MG63 (cell line): ENCODE measurements at places on chromosomes 1 and 21.

- no peak for DNase-seq
Measured at GRCh38 chr1:56304975-56305374, 274.4 kb downstream of the PLPP3 start.

DNA sequence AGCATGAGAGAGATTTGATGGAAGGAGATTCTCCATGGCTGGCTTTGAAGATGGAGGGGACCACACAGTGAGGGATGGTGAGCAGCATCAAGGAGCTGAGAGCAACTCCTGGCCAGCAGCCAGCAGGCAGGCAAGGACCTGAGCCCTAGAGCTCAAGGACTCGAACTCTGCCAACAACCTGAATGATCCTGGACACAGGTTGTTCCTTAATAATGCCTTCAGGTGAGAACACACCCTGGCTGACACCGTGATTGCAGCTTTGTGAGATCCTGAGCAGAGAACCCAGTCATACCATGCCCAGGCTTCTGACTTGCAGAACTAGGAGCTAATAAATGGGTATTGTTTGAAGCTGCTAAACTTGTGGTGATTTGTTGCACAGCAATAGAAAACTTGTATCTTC, 183.1 kb downstream of the LMX1A start:
- no peak for DNase-seq

- DNase-seq = peak; percentile 80
Measured at GRCh38 chr1:112674440-112674985, at the start of gene MOV10. MOV10 (plus strand) TSS chr1:112674659; CDS start chr1:112674913, 254 bp downstream.

- DNase-seq = no peak
Measured at GRCh38 chr1:213714645-213715044, 273.1 kb upstream of the PROX1 start.

GRCh38 chr1:89719502-89720306, 86.8 kb downstream of the LRRC8C start:
- DNase-seq = no peak

DNA sequence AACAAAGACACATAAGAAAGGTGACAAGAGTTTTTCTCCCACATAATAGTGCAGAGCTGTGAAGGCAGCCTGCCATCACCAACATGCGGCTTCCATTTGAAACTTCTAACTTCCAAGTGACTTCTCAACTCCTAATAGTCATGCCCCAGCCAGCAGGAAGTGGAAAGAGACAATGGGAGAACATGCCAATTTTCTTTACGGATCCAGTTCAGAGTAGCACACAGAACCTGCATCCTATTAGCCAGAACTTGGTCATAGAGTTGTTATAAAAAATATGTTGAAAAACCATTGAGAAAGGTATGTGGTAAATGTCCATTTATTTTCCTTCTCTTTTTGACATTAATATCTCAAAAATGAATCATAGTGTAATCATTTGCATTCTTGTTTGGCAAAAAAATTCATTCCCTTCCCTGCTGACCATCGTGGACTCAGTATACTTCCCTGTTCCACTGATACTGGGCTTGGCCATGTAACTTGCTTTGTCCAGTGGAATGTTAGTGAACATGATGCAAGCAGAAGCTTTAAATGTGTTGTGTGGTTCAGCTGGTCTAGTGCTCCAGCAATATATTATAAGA, 197.4 kb downstream of the SEC16B start:
- DNase-seq = no peak

DNA sequence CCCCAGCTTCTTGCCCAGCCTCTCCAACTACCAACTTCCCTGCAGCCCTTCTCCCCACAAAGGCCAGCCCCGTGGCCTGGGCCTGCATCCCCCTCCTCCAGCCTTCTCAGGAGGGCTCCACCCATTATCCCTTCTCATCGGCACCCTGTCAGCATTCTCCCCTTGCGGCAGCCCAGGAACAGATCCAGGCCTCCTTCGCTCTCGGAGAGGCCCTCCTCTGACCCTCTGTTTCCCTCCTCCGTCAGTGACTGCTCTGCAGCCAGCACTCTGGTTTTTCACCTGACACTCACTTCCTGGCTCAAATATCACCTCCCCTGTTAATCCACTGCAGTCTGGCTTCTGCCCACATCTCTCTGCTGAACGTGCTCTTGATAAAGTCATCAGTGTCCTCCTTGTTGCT, 17.5 kb downstream of the ADGRB2 start:
- no peak for DNase-seq

- peak; percentile 58 for DNase-seq
Measured at GRCh38 chr1:86207323-86207722, 50.8 kb upstream of the COL24A1 start.

- DNase-seq = no peak
Measured at GRCh38 chr1:166184897-166185296, 18.1 kb upstream of the FAM78B start.

GRCh38 chr1:98002288-98002687, 81.5 kb upstream of the DPYD start:
- peak; percentile 18 for DNase-seq

DNA sequence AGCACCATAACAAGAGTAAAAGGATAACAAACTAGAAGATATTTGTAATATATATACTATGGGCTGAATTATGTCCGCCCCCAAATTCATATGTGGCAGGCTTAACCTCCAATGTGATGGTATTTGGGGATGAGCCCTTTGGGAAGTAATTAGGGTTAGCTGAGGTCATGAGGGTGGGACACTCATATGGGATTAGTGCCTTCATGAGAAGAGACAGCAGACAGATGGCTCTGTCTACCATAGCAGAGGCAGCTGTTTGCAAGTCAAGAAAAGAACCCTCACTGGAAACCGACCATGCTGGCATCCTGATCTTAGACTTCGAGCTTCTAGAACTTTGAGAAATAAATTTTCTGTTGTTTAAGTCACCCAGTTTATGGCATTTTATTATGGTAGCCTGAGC, 303.6 kb downstream of the LMO4 start:
- DNase-seq = no peak

GRCh38 chr1:8727809-8728213, 89.6 kb downstream of the RERE start:
- no peak for DNase-seq

- DNase-seq = no peak
Measured at GRCh38 chr1:11412141-11412540, 66.8 kb upstream of the DISP3 start.

- DNase-seq = no peak
Measured at GRCh38 chr1:216785737-216786136, 62.5 kb upstream of the ESRRG start.

- no peak for DNase-seq
Measured at GRCh38 chr1:19665496-19666465, 1.1 kb downstream of the HTR6 start.

DNA sequence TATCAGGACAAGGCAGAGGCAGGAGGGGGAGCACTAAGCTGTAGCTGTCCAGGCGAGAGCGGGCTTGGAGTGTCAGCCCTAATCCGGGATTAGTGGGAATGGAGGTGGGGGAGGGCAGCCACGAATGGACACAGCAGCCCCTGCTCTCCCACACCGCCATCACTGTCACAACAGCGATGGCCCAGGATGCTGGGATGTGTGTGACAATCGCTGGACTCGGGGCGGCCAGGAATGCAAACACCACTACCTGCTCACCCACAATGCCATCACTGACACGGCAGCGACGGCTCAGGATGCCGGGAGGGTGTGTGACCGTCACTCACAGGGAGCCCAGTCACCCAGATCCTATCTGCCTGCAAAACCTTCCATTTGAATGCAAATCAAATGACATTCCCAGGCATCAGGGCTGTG, 2.9 kb downstream of the C2CD2 start:
- DNase-seq = no peak

GRCh38 chr1:42211224-42211623, 46.7 kb upstream of the GUCA2A start:
- peak; percentile 44 for DNase-seq

DNA sequence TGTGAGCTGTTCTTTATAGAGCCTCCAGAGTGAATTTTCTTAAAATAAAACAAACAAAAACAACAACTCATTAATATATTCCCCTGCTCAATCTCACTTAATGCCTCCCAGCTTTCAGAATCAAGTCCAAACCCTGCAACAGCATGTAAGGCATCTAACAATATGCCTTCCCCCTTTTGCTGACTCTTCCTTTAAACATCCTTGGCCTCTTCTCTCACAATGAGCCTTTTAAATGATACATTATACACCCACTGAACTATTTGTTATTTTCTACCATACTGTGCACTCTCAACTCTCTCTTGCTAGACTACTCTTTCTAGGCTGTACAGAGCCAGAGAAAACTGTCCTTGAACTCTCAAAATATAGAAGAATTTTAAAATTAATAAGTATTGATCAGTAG, 115.2 kb upstream of the SNX7 start:
- no peak for DNase-seq

GRCh38 chr1:143584508-143584907, 387.3 kb downstream of the FAM72C start:
- peak; percentile 3 for DNase-seq

- no peak for DNase-seq
Measured at GRCh38 chr1:155080312-155081228, 1.9 kb downstream of the EFNA3 start.

DNA sequence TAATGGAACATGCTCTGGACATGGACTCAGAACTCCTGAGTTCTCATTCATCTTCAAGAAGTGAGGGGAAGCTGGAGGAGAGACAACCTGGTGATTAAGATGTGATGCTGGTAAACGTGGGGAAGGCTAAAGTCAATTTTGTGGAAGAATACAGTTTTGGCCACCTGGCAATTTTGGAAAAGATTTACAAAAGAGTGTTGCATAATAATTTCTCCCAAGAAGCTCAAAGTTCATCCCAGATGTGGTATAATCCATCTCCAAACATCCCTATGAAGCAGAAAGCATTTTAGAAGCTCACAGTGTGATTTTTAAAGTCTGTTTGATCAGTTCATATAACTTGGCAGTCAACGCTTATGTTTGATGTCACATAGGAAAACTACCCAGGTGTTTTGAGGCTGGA, 208.7 kb downstream of the LMX1A start:
- no peak for DNase-seq

DNA sequence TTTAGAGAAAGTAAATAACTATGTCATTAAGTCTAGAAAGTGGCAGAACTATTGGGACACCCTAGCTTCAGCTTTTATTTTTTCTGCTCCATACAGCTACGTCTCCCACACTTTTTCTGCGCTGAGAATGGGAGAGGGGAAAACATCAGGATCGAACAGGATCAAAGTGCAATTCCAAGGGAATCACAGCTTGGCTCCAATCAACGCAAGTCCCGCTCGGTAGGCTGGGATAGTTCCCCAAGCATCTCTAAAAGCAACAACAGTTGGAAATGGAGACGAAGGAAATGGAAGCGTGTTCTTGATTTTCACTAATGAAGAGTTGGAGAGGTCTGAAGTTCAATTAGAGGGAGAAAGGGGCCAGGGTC, 536 bp downstream of the HMGCL start:
- DNase-seq = no peak

DNA sequence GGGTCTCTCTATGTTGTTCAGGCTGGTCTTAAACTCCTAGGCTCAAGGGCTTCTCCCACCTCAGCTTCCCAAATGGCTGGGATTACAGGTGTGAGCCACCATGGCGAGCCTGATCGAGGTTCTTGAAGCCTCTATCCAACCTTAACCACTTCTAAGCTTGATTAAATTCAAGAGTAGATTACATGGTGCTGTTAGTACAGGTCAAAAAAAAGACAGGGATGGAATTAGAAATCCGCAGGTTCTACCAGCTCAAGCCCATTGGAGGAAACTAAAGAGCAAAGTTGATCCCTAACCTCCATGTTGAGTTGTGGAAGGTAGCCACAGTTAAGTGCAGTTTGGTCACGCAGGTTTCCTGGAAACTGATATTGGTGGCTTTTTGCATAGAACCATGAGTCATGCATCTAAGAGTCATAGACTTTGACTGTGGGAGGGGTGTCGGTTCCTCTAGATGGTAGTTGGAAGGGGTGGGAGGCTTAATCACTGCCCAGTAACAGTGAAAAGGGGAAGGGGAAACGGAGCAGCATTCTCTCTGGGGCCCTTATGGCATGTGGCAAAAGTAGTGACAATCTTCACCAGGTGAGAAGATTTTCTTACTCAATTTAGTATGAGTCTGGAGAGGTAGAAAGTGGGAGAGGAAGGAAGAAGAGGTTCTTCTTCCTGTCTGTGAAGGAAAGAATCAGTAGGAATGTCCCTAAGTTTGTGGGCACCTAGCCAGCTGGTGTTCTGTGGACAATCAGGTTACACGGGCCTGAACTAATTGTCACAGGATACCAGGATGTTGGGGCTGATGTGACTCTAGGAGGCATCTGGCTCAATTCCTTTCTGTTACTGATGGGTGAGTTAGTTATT, 7.0 kb downstream of the CD53 start:
- DNase-seq = no peak

- no peak for DNase-seq
Measured at GRCh38 chr21:36545776-36546511, 66.0 kb upstream of the CLDN14 start.

GRCh38 chr1:161486806-161487741, 18.2 kb upstream of the FCGR2A start:
- DNase-seq = peak; percentile 51

GRCh38 chr1:243254233-243254926, 701 bp downstream of the CEP170 start:
- peak; percentile 93 for DNase-seq

DNA sequence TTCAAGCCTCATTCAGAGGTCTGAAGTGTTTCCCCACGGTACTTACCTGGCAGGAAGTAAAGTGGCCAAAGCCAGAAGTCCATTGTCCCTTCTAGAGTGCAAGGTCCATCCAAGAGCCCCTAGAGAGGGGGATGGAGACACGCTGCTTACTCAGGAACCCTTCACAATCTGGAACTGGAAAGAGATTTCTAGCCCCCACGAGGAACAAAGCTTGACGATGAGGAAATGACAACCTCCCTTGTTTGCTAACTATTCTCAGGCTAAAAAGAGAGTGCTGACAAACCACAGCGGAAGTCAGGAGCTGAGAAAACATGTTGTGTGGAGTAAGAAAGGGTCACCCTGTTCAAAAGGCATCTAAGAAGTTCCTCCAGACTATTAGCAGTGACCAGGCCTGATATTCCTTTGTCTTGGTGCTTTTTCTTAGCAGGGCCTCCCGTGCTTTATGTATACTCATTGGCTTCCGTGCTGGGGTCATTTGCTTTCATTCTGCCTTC, at the start of gene FCMR:
Gene FCMR, minus strand, starts transcription at position 170 of the 494 bp plus-strand sequence. Its CDS starts 87 bp downstream, at position 83.
- DNase-seq = no peak

GRCh38 chr1:43270421-43271095, 775 bp downstream of the TMEM125 start:
- DNase-seq = no peak

DNA sequence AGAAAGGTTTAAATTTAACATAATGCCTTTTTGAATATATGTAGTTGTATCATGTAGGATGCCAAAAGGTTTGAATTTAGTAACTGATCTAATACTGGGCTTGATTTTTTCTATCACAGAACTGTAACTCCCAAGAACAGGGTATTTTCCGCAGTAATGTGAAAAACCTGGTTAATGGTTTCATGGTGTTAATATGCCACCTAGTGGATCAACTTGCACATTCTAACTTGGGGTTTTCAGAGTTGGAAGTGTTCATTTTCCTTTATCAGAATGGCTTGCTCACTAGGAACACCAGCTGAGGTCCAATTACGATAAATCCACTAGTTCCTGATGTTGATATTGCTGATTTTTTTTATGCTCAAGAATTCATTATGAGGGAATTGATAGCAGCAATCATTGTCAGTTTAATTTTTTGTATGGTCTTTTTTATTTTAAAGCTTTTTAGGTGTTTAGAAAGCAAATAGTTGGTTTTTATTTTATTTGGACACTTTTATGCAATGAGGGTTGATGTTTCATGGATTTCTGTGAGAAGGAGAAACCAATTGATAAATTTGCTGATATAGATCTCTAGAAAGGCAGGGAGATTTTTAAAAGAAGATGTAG, 157.2 kb downstream of the PLA2G4A start:
- no peak for DNase-seq

GRCh38 chr1:235054936-235055335, 73.7 kb downstream of the TOMM20 start:
- DNase-seq = no peak
